ENCODE measurements at places on chromosomes 4 and X.

DNA sequence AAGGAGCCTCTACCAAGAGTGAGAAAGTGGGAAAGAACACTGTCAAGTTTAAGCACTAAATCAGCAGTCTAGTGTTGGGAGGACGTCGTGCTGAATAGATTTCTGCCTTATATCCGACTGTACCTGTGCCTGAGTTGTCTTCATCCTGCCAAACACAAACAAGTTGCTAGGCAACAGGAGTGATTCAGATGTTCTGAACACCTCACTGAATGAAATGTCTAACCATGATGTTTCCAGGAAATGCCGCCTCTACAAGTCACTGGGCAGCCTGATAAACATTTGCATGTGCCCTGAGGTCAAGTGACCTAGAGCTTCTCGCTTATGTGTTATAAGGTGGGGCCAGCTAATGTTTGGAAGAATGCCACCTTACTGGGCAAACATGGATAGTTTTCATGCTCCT lies 37.9 kb downstream of the SGMS2 start:
- no peak for DNase-seq

- DNase-seq = no peak
These were observed 2.1 kb downstream of the MTM1 start for GRCh38 chrX:150570512-150570911.

DNA sequence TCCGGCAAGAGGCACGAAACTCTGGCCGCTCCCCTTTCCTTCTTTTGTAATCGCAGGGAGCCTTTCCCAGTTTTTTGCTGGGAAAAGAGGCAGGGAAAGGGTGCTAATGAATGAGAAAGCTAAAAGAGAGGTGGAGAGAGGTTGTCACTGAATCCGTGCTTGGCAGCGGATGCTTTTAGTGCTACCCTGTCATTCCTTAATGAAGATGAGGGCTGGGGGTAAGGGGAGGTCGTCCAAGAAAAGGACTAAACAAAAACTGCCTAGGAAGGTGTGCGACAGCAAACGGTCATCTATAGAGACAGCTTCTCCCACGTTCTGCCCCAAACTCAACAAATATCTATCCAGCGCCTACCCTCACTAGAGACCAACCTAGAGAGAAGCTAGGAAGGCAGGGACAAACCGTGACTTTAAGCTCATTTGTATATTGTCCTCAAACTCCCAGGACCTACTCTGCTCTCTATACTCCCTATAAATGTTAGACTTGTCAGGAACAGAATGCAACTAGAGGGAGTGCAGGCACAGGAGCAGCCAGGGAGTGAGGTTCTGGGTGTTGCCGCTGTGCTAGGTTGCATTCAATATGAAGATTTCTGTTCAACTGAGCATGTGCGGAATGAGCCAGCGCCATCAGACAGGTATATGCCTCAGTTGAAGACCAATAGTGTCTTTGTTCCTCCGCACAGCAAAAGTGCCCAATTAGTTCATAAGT lies 777 bp upstream of the CASK start:
- no peak for DNase-seq

GRCh38 chr4:156512622-156513021 lies 459.0 kb downstream of the PDGFC start:
- no peak for DNase-seq

DNA sequence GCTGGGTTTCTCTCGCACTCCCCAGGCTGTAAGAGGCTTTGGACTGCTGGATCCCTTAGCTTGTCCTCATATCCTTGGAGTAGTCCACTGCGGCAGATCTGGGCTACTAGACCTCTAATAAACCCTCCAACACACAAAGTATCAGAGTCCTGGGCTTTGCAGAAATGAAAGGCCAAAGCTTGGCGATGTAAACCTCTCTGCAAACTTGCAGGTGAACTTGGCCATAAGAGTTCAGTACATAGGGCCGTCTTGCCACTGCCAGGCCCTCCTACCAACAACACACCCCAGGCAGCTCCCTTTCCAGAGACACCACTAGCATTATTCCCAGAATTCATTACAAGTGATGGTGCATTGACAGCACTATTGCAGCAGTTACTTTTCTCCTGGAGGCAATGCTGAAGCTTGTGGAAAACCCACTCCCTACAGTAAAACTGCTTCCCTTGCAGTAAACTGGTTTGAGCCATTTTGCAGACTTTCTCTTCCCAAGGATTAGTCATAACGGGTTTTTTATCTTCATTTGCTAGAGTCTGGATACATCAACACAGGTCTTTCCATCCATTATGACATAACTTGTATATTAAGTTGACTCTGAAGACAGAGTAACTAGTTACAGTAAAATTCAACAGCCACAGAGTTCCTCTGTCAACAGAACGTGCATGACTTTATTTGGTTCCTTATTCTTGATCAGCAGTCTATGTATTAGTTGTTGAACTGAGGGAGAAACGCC lies 2.4 kb downstream of the ANKRD50 start:
- no peak for DNase-seq

DNA sequence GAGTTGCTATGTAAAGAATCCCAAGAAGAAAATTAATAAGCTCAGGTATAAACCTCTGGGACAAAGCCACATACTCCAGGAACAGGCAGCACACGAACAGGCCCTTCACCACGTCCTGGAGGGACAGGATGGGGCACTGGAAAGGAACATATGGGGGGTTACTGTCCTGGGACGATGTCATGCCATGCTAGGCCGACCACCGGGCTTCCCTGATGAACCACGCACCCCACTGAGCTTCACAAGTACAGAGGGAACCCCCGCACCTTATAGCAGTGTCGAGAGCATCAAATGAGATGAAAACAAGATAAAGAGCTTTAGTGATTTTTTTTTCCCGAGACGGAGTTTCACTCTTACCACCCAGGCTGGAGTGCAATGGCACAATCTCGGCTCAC lies 19.1 kb downstream of the NOP14 start:
- DNase-seq = no peak

- peak; percentile 21 for DNase-seq
These were observed 8.0 kb downstream of the OFD1 start for GRCh38 chrX:13742397-13743176.

- no peak for DNase-seq
These were observed 7.6 kb downstream of the CPLX1 start for GRCh38 chr4:818106-818921.

- no peak for DNase-seq
These were observed 958 bp downstream of the CUL4B start for GRCh38 chrX:120559804-120560203.

DNA sequence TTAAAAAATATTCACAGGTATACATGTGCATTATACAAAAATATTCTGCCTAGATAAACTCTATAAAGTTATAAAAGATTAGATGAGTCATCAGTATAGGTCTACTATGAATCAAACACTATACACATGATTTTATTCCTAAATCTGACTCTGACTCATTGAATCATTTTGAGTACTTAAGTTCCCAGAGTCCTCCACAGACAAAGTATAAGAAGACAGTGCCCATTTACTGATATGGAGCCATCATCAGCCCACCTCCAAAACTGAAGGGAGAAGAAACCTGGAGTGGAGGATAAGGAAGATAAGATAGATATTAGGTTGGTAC lies 28.7 kb upstream of the ANTXR2 start:
- no peak for DNase-seq

GRCh38 chr4:109554971-109555370 lies 5.1 kb upstream of the MCUB start:
- no peak for DNase-seq

GRCh38 chr4:141473026-141473540 lies 163.3 kb upstream of the IL15 start:
- no peak for DNase-seq

- DNase-seq = no peak
These were observed 20.4 kb downstream of the PAPSS1 start for GRCh38 chr4:107699466-107700206.

- no peak for DNase-seq
These were observed 302.4 kb upstream of the TACR3 start for GRCh38 chr4:104022226-104022625.

DNA sequence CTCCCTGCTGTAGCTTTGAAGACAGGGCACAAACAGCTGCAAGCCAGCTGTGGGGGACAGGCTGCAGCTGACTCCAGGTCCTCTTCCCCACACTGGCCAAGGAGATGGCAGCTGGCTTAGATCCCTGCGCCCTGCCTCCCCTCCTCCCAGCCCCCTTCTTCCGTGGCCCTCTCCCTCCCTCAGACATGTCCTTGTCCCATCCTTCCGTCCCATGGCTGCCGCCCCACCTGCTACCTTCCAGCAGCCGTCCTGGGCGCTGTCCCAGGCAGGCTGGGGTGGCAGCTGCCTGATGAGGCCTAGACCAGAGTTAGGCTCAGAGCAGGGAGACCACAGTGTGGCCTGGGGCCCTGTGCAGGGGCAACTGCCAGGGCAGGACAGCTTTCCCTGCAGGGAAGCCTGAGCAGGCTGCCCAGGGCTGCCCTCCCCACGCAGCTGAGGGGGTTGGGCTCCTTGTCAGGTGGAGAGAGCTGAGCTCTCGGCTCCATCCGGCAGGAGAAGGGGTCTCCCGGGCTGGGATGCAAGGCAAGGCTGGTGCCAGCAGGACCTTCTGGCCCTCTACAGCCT lies 3.3 kb upstream of the BGN start:
- no peak for DNase-seq

- no peak for DNase-seq
These were observed 87.1 kb downstream of the AMELX start for GRCh38 chrX:11380187-11380844.

GRCh38 chr4:102779204-102779603 lies 18.4 kb upstream of the MANBA start:
- no peak for DNase-seq

GRCh38 chr4:6749340-6750171 lies 33.0 kb upstream of the KIAA0232 start:
- no peak for DNase-seq

DNA sequence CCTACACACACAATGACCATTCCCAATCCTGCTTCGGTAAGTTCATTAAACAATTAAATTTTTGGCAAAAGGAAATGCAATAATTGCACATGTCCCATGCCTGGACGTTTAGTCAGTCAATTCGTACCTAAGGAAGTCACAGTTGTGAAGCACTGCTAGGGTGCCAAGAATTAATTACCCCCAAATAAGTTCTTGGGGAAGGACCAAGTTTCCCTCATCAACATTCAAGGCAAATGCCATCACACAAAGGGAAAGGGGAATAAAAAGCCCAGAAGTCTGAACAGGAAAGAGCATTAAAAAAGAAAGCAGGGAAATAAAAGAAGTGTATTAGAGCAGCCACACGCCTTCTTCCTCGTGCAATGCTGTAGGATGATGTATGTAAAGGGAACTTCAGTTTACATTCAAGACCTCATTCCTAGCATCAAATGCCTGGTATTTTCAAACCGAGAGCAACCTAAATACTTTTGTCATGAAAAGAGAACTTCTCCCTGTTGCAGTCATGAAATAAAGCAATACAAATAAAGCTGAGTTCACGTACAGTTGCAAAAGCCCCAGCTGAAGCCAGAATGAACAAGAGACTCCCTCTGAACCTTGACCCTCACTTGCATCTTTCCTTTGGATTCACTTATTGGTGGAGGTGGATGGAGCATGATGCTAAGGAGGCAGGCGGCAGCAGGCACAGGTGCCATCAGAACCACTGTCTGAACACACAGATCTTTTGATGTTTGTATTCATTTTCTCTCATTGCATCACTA lies 124.0 kb upstream of the PPARGC1A start:
- DNase-seq = no peak

- no peak for DNase-seq
These were observed 54.5 kb downstream of the ASB9 start for GRCh38 chrX:15215366-15215765.

DNA sequence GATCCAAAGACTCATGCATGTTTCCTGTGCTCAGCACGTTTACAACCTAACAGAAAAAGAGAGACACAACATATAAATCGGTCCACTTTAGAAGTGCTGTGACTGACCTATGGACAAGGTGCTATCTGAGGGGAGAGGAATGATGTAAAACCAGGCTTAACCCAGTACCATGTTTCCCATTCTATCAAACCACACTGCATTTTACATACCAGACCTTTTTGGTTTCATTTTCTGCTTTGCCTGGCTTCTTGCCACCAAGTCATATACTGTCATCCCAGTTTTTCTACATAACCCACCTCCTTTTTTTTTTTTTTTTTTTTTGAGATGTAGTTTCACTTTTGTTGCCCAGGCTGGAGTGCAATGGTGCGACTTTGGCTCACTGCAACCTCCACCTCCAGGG lies 82.2 kb downstream of the KLF8 start:
- DNase-seq = no peak

DNA sequence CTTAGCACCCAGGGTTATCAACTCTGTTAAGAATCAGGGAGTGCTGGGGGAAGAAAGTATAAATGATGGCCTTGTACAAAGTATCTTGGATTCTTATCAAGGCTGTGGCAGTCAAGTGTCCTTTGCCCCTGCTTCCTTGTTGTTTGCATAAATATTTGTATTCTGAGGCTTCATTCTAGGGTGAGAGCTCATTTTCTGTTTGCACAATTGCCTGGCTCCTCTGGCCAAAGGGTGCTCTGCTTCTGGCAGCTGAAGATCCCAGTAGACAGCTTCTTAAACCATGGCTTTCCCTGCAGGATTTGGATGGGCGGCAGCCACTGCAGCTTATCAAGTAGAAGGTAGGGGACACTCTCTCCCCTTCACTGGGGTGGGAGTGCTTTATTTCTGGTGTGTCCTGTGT lies at the start of gene GBA3:
Gene GBA3, plus strand, starts transcription at position 202 of the 400 bp plus-strand sequence.
- no peak for DNase-seq

GRCh38 chrX:114774691-114775090 lies 190.8 kb downstream of the HTR2C start:
- DNase-seq = no peak

DNA sequence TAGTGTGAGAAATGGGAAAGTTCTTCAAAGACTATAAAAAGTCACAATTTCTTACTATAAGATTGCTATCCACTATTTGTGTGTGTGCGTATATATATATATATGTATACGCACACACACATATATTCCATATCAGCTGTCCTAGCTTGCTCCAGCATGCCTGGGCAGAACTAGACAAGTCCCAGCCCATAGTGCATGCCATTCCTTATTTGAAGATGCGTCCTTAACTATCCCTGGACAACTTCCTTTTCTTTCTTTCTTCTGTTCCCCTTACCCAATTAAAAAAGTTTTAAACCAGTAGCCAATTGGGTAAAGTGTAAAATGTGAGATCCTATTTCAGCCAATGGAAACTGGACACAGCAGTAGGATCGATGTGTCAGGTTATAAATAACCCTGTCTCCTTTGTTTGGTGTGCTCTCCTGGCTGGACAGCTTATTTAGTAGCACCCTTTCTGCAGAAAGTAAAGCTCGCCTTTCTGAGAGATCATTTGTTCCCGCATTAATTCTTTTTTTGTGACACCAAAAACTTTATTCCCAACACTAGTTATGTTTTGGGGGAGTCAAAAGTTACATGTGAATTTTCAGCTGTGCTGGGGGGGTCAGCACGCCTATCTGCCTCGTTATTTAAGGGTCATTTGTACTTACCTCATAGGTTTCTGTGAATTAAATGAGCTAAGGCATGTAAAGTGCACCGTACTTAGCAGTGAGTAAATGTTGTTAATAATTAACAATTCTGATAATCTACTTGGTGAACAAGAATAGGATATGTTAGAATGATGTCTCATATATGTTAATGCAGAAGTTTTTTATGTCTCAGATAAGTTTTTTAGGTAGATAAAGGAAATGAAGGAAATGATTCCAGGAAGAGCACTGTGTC lies 40.9 kb downstream of the KDM6A start:
- DNase-seq = no peak

GRCh38 chr4:3123181-3123671 lies 48.7 kb downstream of the HTT start:
- DNase-seq = no peak

All from activated T-cell treated with anti-CD3 and anti-CD28 coated beads for 24 hours (primary cell).